Hematopoietic multipotent progenitor cell treated with erythropoietin and hydrocortisone succinate and interleukin-3 and kit ligand, for 17 days (in vitro differentiated cells): ENCODE measurements at places on chromosomes 5 and 9.

DNA sequence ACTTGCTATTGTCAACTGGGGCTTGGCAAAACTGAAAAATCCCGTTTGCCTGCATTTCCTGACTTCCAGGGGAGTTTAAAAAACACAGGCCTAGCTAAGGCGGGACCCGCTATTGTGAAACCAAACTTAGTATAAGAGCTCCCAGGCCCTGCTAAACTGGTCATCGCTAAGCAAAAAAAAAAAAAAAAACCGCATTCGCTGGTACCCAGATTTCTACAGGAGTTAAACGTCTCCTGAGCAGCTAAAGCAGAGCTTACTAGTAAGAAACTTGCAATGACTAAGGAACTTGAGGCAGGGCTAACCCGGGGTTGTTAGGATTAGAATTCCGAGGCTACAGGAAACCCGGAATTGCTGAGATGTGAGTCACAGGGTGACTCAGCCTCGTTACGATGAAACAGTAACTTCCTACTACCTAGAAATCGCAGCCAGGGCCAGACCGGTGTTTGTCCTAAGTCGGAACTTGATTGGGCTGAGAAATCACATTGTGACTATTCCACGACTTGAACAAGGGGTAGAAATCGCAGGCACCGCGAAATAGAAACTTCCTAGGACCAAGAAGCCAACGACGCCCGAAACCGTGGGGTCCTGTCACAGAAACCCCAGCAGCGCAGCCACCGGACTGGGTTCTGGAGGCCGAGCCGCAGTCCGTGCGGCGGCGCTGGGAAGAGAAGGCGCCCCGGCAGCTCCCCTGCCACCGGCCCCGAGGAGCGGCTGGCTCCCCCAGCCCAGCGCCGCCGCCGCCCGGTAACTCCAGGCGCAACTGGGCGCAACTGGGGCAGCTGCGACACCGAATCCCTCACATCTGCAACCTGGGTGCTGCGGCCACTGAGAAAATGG, 89.4 kb downstream of the ANXA2R start:
- DNase-seq = peak; percentile 93

- DNase-seq = peak; percentile 59
Observed at GRCh38 chr9:120877276-120878034, 467 bp upstream of the PHF19 start.

- DNase-seq = peak; percentile 18
Observed at GRCh38 chr9:128149951-128150593, 819 bp downstream of the LCN2 start.

GRCh38 chr9:128946571-128947276, 679 bp downstream of the DOLK start:
- peak; percentile 33 for DNase-seq

DNA sequence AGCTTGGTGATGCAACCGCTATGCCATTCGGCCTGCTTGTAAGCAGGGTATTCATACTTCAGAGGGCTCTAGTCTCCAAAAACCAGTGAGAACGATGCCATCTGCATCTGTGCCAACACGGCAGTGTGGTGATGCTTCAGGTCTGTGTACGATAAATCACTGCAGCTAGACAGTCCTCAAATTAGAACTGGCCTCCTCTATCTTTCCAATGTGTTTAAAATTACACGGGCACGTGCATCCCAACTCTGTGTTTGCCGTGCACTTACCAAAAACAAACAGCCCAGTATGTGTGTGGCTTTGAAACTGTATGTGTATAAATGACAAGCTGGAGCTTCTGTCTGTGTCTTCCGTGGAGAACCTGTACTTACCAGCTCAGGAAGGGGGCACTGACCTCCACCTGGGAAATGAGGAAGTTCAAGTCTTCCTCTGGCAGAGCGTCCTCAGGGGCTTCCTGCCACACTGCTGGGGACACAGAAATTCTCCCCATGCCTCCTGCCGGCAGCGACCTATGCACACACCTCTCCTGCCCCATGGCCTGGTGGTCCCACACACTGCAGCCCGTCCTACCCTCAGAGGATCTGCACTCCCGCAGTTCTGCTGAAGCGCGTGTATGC, 12.3 kb downstream of the MED10 start:
- no peak for DNase-seq

GRCh38 chr5:80985600-80986228, 25.6 kb downstream of the RASGRF2 start:
- DNase-seq = no peak

DNA sequence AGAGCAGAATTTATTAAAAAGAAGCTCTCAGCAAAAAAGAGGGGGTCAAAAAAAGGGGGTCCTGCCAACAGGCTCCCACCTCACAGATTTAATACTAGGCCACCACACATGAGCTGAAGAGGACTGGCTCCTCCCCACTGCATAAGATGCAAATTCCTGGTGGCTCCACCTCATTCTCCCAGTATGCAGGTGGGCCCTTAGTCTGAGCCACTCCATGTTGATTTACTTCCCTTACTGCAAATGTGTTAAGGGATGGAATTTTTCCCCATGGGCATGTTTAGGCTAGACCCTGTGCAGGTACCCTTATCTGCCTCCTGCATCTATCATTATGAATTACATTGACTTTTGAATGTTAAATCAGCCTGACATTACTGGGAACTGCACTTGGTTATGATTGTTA, 82.9 kb downstream of the ISOC1 start:
- no peak for DNase-seq

DNA sequence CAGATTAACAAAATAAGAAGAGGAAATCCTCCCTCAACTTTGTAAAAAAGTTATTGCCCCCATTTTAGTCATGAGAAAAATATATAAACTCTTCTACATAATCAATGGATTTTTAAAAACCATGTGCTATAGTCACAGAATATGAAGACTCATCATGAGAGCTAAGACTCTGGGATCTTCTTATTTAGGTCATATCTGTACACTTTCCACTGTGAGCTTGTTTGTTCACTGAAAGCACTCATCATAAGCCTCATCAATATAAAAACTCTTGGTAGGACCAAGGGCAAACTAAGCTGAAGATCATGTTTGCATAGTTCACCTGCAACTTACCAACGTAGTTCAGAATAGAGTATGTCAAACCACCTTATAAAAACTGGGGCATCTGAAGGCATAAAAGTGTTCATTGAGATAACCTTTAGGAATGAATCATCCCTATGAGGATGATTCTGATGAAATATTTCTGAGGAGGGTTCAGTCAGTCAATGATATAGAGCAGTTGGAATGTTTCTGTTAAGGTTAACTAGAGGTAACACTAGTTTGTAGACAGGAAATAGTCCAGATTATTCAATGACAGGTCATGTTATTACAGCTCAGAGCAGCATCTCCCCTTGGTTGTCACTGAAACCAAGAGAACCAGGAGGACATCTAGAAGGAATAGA, 289.9 kb upstream of the SMC2 start:
- DNase-seq = no peak

DNA sequence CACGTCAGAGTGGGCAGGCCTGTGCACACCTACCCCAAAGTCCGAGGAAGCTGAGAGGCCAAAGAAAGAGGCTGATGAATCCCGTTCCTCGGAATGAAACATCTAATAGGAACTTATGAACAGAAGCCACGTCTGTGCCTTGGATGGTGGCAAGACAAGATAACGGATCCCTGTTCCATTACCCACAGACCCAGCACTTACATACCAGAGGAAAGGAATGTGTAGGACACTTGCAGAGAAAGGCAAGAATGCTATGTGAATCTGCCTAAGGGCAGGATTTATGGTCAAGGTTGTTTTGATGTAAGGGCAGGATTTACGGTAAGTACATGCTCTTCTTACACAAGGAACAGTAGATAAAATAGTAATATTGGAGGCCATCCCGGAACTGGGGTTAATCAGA, 93.2 kb downstream of the WDR41 start:
- no peak for DNase-seq

GRCh38 chr5:153153086-153153485, 337.4 kb upstream of the GRIA1 start:
- no peak for DNase-seq
